Effector memory CD4-positive, alpha-beta T cell (primary cell): ENCODE measurements at places on chromosomes 3 and 15.

- no peak for DNase-seq
Measured at GRCh38 chr3:13258280-13258679, 161.8 kb downstream of the NUP210 start.

DNA sequence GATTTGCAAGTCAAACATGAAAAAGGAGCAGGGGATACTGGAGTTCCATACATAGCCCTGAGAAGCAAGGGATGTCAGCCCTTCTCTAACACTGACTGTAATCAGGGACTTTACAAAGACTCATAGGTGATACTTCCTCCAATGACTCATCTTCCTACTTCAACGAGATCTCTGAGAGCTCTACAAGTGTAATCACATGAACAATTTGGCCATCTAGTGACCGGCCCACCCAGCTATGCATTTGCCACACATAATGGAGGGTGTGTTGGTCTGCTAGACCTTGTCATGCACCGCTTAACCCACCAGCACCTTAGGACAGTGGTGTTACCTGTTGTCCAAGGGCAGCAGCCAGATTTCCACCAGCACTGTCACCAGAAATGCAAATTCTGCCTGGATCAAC lies 75.3 kb downstream of the NCEH1 start:
- DNase-seq = no peak

DNA sequence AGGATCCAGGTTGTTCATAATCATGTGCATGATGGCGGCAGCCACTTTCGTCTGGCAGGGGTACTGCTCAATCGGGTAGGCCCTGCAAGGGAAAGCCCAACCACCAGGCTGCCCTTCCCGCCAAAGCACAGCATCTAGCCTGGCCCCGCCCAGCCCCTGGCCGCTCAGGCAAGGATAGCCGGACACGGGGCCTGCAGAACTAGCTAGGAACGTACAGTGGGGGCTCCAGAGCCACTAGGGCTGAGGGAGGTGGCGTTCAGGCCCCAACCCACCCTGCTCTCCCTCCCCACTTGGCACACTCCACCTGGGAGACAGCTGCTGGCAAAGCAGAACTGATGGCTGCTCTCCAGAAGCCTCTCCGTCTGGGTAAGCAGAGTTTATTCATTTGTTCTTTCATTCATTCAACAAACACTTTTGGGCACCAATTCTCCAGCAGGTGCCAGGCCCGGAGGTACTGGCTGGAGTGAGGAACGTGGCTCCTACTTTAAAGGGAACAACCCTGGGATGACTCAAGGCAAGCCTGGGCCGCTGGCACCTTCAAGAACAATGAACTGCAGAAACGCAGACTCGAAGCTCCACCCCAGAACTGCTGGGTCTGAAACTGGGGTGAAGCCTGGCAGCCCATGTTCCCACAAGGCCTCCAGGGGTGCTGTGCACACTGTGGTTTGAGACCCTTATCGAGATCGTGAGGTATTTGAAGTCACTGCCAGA lies 7.8 kb downstream of the UROC1 start:
- DNase-seq = no peak

DNA sequence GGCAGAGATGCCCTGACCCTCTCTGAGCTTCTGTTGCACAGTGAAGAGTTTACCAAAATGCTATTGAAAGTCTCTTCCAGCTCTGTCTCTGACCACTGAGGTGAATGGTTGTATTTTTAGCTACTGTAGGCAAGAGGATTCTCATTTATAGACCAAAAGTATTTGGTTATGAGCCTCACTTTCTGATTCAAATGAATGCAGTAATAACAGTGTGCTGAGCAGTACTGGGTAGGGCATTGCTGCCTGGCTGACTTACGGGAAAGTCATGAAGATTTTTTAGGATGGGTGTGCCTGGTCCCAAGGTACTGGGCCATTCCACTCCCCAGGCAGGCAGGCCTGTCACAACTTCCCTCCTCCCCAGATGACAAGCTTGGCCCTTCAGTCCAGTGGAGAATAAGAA lies 15.5 kb downstream of the PLA1A start:
- DNase-seq = no peak

GRCh38 chr15:85036716-85037115 lies 55.1 kb downstream of the PDE8A start:
- no peak for DNase-seq

DNA sequence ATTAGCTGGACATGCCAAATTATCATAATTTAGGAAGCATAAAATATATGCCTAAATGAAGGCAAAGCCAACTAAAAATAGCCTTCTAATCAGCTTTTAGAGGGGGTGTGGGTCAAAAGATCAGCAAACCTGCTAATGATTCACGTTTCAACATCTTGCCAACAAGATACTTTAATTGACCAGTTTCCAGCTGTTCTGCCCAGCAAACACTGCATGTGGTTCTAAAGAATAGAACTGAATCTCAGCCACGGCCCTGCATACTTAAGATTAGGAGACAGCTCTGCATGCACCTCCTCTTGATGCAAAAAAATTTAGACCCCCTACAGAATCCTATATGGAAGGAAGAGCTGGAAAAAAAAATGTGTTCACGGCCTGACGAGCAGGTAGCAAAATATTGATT lies 500.5 kb downstream of the TBL1XR1 start:
- no peak for DNase-seq
